Activated T-helper 1 cell treated with anti-CD3 and anti-CD28 coated beads, Interleukin-12 subunit alpha, Interleukin-12 subunit beta, Interleukin-2, Interleukin-4 antibody, amounts not matched to agents 30 ng/mL and 10 ng/mL and 1 ng/mL, durations not matched to agents 14 hours and 24 hours and 36 hours (primary cell): ENCODE measurements at places on chromosomes 3 and 15. TPM values are rescaled to one million over a fixed set of nuclear protein-coding genes. Genes with fewer than 3 reads are reported as not detected.

- no peak for DNase-seq
Observed at GRCh38 chr3:133973249-133973980, 56.3 kb downstream of the SLCO2A1 start.

GRCh38 chr15:28117432-28117990, 18.4 kb upstream of the OCA2 start:
- no peak for DNase-seq

DNA sequence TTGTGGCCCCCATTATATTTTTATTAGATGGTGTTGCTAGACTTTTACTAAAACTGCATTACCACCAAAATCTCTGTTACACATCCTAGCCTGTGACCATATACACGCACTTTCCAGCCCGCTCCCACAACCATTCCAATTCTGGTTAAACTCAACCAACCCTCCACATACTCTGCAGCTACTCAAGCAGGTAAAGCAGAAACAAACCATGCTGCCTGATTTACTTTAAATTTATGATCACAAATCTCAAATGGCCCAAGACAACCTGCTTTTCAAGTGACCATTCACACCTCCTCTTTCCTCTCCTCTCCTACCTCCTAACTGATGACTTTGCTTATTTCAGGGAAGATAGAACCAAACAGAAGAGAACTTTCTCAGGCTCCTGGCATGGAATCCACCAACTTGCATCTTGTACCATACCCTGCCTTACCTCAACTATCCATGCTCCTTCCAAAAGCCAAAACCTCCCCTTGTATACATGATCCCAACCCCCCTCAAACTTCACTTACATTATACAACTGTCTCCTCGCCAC, 18.5 kb downstream of the ULK4 start:
- no peak for DNase-seq

DNA sequence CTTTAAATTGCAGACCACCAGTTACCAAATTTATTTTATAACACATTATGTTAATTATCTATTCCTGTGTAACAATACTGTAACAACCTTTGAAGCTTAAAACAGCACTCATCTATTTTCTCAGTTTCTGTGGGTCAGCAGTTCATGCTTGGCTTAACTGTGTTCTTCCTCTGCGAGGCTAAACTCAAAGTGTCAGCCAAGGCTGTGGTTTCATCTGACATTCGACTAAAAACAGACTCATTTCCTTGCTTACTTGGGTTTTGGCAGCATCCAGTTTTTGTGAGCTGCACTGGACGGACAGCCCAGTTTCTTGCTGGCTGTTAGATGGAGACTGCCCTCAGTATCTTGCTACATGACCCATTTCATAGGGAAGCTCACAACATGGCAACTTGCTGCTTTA, 247.3 kb upstream of the KCNH8 start:
- no peak for DNase-seq

DNA sequence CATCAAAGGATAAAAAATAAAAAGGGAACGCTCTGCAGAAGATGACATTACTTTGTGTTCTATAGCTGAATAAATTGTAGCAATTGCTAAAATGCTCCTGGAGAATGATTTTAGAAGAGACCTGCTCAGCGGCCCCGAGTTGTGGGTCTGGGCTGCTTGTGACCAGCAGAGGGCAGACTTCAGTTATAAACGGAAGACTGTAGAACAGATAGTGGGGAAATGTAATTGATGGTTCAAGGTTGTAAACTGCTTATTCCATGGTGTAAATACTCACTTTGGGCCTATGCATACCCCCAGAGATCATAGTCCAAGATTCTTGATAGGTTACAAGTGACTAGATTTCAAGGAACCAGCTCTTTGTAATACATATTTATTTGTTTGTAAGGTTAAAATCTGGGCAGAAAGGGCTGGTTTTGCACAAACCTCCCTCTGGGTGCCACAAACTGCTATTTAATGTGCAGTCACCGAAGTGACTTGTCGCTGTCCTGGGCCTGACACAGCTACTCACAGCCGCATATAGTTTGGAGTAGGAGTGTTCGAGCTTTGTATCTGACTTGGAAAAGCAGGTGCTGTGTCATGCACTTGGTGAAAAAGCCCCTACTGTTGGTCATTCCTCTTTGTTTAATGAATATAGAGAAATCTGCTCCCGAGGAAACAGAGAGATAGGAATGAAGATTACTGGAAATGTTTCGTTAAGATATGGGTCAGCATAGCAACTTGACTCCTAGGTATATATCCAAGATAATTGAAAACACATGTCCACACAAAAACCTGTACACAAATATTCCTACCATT, 34.7 kb upstream of the NDUFB4 start:
- peak; percentile 60 for DNase-seq

- DNase-seq, result no peak
Observed at GRCh38 chr15:60871152-60871551, 357.9 kb downstream of the RORA start.

DNA sequence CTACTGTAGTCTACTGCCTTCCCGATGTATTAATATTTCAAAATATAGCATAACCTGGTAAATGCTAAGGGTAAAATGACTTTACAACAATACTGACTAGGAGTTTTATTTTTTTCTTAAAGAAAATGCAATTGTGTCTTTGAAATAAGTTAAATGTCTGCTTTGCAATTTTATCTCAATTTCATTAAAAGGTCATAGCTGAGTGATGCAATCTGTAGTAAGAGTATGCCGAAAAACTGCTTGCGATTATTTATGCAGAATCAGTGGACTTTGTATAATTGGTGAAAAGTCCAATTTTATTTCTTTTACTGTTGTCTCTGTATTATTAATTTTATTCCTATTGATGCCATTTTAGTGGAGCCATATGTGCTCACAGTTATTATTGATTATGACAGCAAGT, 1143.6 kb upstream of the EPHA6 start:
- no peak for DNase-seq

GRCh38 chr3:177476495-177476894, 279.2 kb upstream of the TBL1XR1 start:
- no peak for DNase-seq

GRCh38 chr15:60358935-60359682, 38.7 kb downstream of the ANXA2 start:
- no peak for DNase-seq

BNC1 gene
- not detected in 2 replicates for total RNA-seq

C3orf85 gene
- total RNA-seq, result not detected in 2 replicates

SLC24A5 gene
- not detected in 2 replicates for total RNA-seq

TOP2B gene
- 133 and 135 TPM in 2 replicates for total RNA-seq

KBTBD13 gene
- total RNA-seq, result not detected in 2 replicates

HYAL1 gene
- total RNA-seq, result 0.12 and 0.36 TPM in 2 replicates
